ENCODE measurements at places on chromosomes 13 and 19. TPM values are rescaled to one million over a fixed set of nuclear protein-coding genes. Genes with fewer than 3 reads are reported as not detected.

Gene RASGRP4
- not detected for total RNA-seq

Gene ADAMTSL5
- total RNA-seq: 1.3 TPM

Gene TBC1D4
- total RNA-seq: 6.5 TPM

Gene ZNF382
- 7.3 TPM for total RNA-seq

Gene SLC6A16
- total RNA-seq: not detected

Gene NLRP5
- not detected for total RNA-seq

Gene CCDC194
- total RNA-seq: not detected

Gene NOVA2
- total RNA-seq: 1.2 TPM

Gene TMEM150B
- not detected for total RNA-seq

Gene GSK3A
- total RNA-seq: 4.9 TPM
